BJ (cell line): ENCODE measurements at places on chromosomes 6 and 20. TPM values are rescaled to one million over a fixed set of nuclear protein-coding genes. Genes with fewer than 3 reads are reported as not detected.

SCGN gene
- polyA plus RNA-seq = not detected in 2 replicates

GGTLC1 gene
- not detected in 2 replicates for polyA plus RNA-seq

HFE gene
- 23.5 and 24.3 TPM in 2 replicates for polyA plus RNA-seq

APCDD1L gene
- 1.7 and 2.5 TPM in 2 replicates for polyA plus RNA-seq

DNA sequence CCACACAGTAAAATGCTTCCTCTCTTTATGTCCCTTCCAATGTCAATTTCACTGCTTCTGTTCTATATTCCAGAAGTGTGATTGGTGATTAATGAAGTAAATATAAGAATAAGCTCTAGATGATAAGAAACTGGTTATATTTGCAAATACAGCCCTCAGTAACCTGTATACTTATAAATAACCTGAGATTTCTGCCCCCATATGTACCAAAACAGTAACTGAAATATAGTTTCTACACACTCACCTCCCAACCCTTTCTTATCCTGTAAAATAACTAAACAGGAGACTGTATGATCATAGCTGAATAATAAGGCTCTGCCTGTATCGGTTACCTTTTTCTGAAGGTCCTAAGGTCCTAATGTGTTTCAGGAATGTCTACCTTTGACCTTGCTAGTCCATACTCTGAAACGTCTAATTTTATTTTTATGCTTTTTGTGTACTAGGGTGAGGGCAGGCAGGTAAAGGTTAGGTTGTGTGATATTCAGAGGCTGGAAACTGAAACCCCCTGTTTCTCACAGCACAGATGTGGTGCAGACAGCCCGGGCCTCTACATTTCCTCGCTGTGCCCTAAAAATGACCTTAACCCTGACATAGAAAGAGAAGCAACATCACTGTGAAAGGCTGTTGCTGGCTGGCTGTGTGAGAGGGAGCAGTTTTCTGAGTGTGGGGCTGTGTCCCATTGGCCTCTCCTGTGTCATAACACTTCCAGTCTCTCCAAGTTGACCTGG lies 378.8 kb downstream of the CENPW start:
- no peak for DNase-seq

- no peak for DNase-seq
Measured at GRCh38 chr6:112457886-112458285, 110.8 kb downstream of the RFPL4B start.

DNA sequence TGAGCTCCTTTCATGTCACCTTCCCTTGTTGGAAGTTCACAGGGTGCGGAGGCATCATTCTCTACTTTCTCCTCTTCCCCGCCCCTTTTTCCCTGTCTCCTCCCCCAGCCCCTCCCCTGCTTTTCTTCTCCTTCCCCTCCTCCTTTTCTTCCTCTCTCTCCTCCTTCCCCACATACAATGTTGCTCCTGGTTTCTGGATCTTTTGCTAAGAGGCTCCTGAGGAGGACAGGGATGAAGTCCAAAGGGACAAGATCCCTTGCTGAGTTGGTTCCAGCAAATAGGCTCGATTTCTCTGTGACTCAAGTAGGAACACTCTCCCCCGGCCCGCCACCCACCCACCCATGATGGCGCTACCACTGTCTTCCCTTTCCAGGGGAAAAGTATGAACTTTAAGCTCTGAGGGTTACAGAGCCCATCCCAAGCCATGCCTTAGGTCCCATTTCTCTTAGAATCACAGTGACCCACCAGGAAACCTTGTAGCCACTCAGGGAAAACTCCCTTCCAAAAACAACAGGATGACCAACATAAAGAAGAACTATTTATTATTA lies 852 bp upstream of the TFEB start:
- no peak for DNase-seq
